ENCODE measurements at places on chromosomes 2 and 18.

DNA sequence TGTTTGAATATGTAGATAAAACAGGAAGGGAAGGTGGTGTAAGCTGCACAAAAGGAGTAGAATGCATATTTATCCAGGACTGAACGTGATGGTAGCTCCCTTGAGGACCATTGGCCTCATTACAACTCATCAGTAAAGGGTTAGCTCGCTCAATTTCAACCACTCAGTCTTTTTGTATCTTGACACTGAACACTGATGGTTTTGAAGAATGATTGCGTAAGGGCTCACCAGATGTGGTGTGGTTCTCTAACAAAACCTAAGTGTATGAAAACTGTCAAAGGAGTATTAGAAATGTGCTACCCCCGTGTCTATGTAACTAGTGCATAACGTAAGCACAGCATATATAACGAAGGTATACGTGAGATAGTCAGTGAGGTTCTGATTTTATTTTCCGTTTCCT lies 272.4 kb upstream of the THSD7B start:
- DNase-seq = no peak

DNA sequence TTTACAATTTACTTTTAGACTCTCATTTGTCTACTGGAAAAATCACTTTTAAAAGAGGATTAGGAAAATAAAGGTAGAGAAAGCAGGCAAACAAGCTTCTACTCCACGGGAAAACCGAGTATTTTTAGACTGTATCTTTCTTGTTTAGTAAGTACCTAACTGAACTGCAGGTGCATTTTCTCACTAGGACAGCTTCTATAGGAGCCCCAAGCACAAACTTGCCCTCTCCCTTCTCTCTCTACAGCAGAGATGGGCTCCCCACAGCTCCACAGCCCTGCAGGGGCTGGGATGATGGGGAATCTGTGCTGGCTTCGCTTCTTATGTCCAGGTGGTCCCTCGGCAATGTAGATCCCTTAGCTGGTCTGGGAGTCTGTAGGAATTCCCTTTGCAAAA lies 16.2 kb downstream of the PSTPIP2 start:
- DNase-seq = no peak

GRCh38 chr2:117763804-117764203 lies 50.7 kb upstream of the DDX18 start:
- no peak for DNase-seq

- no peak for DNase-seq
Observed at GRCh38 chr2:193267496-193268002, 1072.8 kb upstream of the TMEFF2 start.

DNA sequence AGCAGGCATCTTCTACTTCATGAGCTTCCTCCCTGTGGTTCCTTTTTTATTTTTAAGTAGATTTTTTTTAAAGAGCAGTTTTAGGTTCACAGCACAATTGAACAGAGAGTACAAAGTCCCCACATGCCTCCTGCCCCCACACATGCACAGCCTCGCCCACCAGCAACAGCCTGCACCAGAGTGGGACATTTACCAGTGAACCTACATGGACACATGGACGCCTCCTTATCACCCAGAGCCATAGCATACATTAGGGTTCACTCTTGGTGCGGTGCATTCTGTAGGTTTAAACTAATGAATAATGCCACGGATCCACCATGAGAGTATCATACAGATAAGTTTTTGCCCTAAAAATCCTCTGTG lies 40.9 kb downstream of the HS1BP3 start:
- no peak for DNase-seq

- DNase-seq = no peak
Observed at GRCh38 chr2:214839464-214839863, 30.0 kb upstream of the BARD1 start.

DNA sequence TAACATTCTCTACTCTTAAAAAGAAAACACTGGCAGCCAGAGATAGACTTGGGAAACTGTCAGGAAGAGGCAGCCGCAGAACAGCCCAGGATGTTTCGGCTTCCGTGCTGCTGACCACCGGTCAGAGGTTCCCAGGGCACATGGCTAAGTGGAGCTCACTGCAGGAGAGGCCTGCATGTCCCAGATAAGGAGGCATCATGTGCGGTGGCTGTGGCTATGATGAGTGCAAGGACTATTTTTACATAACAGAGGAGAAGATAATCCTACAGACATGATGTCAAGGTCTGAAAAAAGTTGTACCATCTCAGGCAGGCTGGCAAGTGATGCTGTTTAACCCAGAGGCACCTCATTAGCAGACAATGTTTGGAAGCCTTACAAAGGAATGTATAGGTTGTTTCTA lies 252.3 kb downstream of the CYRIA start:
- no peak for DNase-seq

DNA sequence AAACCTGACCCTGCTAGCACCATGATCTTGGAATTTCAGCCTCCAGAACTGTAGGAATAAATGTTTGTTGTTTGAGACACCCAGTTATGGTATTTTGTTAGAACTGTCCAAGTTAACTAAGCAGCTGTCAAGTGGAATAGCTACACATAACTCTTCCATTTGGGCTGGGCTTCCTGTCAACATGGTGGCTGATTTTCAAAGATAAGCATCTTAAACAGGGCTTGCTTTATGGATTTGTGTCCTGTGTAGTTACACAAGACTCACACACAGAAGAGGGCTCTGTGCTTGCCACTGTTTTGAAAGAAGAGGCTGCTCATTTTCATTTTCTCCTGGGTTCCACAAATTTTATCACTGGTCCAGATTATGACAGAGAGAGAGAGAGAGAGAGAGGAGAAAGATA lies 35.7 kb downstream of the GCG start:
- no peak for DNase-seq

DNA sequence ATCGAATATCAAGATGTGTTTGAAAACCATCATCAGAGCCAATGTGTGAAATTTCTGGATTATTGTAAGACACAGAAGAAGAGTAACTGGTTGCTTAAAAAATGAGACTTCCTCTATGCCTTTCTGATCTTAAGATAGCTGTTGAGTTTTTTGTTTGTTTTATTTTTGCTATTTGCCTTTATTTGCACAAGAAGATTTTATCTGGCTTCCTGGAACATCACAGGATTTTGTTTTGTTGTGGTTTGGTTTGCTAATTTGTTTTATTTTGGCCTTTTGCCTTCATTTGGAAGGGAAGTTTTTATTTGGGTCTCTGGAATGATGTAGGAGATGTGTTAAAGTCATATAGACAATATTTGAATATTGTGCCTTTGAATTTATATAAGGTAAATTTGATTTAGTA lies 3.9 kb upstream of the CYTIP start:
- DNase-seq = no peak

GRCh38 chr18:73189718-73190117 lies 321.9 kb upstream of the NETO1 start:
- DNase-seq = no peak

DNA sequence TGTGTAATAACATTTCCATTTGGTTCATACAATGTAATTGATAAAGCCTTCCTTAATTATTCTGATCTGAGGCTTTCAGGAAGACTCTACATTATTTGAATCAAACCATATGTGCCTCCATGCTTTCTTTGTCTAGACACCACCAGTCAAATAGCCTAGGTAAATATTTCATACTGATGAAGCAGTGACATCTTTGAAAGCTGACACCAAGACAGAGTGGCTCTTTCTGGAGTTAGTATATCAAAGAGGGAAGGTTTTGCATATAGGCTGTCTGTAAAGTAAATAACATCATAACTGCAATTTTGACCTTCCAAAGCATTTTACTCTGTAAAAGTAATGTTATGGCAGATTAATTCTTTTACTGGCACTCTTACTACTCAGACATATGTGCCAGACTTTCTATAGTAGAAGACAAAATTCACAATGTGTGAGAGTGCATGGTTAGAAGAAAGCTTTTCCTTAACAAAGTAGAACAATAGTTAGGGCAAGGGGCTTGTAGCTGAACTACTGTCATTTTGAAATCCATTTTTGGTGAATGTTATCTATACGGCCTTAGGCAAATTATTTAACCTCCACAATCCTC lies 177.3 kb downstream of the ERBB4 start:
- DNase-seq = no peak

- no peak for DNase-seq
Observed at GRCh38 chr2:175879679-175880078, 122.4 kb downstream of the LNPK start.

GRCh38 chr18:7104649-7105048 lies 12.9 kb downstream of the LAMA1 start:
- DNase-seq = no peak

DNA sequence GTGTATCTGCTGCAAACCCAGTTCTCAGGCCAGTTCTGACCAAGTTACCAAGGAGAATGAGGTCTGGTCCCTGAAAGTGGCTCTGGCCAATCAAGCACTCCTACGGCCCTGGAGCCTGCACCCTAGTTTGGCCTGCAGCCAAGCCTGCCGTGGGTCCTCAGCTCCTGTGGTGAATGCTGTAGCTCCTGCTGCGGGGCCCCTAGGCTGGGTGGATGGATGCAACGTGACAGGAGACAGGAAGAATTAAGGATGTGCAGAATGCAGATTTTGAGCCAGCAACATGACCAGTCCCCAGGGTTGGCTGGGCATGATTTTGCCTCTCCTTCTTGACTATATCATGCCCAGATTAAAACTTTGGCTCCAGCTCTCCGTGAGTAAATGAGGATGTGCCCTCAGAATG lies 97.2 kb downstream of the SMAD7 start:
- DNase-seq = no peak

- no peak for DNase-seq
Observed at GRCh38 chr2:7432436-7432835, 515.2 kb downstream of the RNF144A start.

DNA sequence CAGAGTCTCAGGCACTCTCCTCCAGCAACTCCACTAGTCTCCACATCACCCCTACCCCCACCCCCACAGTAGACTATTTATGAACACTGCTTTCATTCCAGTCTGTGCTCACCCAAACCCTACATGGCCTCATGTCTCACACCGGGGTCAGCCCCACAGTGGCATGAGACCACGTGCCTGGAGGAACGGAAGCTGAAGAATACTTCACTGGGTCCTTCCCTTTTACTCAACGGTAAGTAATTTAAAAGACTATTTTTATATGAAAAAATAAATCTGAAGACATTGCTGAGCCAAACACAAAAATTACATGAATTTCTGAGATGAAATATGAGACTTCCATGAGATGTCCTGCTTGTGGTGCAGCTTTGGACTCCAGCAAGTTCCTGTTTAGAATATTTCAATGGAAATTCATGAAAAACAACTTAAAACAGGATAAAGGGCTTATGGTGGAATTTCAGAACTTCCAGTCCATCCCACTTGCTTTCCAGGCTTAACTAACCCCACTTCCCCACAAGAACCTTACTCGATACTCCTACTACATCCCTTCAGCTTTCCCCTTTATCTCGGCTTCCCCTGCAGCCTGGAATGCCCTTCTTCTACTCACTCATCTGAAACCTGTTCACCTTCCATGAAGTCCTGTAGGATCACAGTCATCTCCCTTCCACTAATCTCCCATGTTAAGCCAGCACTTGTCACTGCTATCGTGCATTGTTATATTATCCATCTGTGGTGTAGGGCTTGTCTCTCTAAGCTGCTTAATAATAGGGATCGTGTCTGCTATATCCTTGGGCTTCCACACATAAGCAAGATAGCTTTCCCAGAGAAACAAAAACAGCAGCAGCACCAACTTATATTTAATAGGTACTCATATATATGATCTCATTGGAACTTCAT lies 47.9 kb downstream of the SLC14A1 start:
- no peak for DNase-seq

DNA sequence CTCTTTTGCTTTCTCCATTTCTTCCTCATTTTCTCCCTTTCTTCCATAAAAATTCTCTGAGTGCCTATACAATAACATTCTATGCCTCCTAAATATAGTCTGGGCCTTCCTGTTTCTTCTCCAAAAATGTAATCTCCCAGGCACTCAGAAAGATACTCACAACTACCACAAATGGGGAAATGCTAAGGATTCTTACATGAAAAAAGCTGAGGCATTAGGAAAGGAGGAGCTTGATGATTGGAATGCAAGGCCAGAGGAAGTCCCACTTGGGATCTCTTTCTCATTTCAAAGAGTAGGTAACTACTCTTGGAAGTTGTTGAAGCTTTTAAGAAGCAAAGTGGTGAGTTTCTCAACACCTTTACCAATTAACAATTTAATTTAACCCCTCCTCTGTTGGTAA lies 3.4 kb downstream of the VSNL1 start:
- DNase-seq = no peak

- DNase-seq = no peak
Observed at GRCh38 chr2:16900405-16901025, 234.9 kb upstream of the CYRIA start.

DNA sequence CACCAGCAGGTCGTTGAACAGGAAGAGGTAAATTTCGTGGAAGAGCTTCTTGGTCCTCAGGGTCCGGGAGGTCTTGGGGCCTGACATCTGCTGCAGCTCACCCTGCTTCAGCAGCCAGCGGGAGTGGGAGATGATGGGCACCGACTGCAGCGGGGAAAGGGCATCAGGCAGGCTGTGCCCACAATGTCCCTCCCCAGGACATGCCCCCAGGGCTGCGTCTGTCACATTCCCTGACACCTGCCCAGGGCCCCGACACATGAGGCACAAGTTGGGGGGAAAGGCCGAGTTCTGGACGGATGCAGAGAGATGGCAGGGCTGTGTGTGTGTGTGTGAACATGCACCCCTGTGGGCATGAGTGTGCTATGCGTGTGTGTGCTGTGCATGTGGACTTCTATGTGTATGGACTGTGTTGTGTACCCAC lies 13.9 kb downstream of the SNORC start:
- no peak for DNase-seq

- no peak for DNase-seq
Observed at GRCh38 chr2:133362061-133362476, 206.2 kb downstream of the NCKAP5 start.

DNA sequence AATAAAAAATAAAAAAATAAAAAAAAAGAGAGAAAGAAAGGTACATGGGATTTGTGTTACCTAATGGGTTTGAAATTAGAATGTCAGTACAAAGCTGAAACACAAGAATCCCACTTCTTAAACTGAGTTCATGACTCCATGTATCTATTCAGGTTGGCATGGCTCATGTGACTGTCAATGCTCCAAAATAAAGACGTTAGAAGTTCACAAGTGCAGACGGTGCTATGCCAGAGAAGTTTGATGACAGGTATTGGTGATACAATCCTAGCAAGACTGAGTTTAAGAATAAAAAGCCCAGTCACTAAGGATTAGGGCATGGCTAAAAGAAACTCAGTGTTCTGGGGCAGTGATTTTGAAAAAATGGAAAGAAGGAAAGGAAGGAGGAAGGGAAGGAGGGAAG lies 254.3 kb downstream of the XIRP2 start:
- DNase-seq = no peak

All from activated naive CD8-positive, alpha-beta T cell treated with anti-CD3 and anti-CD28 coated beads, Interleukin-2, amount 50 U/mL, for 16 hours (primary cell).